Esophagus squamous epithelium (tissue), 5 donors: ENCODE measurements at places on chromosomes 11 and 22.

DNA sequence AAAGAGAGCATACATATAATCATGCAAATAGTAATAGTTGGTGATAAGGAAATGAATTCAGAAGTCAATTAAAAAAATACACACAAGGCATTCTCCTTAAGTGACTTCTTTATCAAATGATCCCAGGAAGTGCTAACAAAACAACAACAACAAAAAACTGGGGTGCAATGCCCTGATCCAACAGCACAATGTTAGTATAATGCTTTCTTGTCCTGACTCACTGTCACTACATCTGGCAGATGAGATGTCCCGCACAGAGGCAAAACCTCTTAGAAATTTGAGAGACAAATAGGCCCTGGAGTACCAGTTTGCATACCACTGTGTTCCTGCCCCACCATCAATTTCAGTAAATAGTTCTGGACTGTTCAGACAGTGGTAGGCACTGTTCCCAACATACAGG lies 11.0 kb upstream of the AMBRA1 start:
- no peak for DNase-seq

DNA sequence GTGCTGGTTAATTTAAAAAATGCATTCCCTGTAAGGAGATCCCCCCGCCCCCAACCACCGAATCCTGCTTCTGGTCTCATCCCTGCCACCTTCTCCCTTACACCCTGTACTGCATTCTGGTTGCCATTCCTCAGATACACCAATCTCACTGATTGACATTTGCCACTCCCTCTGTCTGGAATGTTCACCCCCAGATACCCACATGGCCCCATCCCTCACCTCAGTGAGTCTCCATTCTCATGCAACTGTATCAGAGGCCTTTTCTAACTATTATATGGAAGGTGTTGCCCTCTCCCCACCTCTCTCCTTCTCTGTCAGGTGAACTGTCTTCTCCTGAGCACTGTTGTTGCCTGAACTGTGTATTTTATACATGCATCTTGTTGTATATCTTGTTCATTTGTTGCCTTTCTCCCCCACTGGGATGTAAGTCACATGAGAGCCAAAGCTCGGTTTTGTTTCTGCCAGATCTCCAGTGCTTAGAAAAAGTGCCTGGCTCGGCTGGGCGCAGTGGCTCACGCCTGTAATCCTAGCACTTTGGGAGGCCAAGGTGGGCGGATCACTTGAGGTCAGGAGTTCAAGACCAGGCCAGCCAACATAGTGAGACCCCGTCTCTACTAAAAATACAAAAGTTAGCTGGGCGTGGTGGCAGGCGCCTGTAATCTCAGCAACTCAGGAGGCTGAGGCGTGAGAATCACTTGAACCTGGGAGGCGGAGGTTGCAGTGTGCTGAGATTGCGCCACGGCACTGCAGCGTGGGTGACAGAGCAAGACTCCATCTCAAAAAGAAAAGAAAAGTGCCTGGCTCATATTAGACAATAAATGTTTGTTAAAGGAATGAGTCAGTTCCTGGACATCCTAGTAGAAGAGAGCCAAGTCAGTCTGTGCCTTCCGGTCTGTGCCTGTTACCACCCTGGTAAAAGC lies 61.0 kb downstream of the TNRC6B start:
- no peak for DNase-seq

GRCh38 chr11:92765965-92766371 lies 203.5 kb upstream of the MTNR1B start:
- no peak for DNase-seq

- no peak for DNase-seq
Measured at GRCh38 chr22:20724676-20725454, 49.0 kb upstream of the SERPIND1 start.

DNA sequence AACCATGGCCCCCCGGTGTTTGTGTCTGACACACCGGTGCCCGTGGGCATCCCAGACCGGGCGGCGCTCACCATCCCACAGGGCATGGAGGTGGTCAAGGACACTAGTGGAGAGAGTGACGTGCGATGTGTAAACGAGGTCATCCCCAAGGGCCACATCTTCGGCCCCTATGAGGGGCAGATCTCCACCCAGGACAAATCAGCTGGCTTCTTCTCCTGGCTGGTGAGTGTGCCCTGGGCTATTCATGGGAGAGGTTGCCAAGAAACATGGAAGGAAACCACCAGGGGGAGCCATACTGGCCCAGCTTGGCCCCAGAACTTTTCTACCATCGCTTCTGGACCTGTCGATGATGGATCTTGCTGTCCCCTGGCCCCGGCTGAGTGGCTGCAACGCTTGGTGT lies 36.5 kb downstream of the PRDM11 start:
- no peak for DNase-seq

DNA sequence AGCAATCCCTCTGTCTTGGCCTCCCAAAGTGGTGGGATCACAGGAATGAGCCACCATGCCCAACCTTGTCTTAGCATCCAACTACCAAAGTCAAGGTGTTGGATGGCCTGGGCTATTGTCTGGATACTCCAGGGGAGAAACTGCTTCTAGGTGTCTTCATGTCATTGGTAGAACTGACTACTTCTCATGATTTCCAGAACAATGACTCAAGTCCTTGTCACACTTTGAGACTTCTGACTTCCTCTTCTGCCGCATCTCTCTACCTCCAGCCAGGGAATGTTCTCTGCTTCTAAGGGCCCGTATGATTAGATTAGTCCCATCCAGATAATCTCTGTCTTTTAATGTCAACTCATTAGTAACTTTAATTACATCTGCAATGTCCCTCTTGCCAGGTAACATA lies 30.6 kb downstream of the APOL6 start:
- DNase-seq, result no peak

DNA sequence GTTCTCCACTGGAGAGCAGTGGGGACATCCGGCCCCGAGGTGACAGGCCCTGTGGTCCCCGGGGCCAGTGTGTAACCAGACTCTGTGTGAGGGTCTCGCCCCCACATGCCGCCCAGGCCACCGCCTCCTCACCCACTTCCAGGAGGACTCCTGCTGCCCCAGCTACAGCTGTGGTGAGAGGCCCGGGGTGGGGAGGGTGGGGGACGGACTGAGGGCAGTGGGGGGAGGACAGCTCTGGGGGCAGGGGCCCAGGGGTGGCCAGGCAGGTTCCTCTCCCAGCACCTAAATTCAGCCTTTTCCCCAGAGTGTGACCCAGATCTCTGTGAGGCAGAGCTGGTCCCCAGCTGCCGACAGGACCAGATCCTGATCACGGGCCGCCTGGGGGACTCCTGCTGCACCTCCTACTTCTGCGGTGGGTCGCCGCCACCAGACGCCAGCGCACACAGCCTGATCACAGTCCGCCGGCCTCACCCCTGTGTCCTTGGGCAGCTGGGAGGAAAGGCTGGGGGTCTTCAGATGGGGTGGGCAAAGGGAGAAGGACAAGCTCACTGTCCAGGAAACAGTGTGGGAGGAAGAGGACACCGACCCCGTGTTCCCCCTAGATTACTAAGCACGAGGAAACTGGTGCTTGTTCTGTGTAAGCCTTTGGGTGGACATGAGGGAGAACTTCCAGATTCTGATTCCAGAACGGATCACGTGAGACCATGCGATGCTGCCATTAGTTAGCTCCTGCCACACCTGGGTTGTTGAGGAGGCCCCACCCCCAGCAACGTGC lies 84.4 kb upstream of the MYOD1 start:
- no peak for DNase-seq

- no peak for DNase-seq
Measured at GRCh38 chr11:126736682-126737572, 263.6 kb downstream of the KIRREL3 start.

- no peak for DNase-seq
Measured at GRCh38 chr11:45076761-45077160, 69.7 kb upstream of the PRDM11 start.

DNA sequence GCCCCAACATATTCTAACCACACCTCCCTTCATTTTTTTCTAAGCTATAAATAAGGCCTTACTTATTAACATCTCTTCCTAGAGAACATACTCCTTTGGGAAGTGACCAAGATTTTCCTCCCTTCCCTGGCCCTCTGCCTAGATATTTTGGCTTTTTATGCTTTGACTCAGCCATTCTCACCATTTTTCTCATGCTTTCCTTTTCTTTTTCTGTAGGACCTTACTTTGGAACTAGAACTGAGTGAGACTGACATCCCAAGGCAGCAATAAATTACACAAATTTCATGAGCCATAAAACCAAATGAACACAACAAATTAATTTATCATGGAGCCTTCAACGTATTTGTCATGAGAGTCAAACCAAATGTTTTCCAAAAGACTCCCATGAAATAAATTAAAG lies 142.7 kb upstream of the CTSC start:
- no peak for DNase-seq

- no peak for DNase-seq
Measured at GRCh38 chr11:32233276-32233675, 142.4 kb downstream of the RCN1 start.

DNA sequence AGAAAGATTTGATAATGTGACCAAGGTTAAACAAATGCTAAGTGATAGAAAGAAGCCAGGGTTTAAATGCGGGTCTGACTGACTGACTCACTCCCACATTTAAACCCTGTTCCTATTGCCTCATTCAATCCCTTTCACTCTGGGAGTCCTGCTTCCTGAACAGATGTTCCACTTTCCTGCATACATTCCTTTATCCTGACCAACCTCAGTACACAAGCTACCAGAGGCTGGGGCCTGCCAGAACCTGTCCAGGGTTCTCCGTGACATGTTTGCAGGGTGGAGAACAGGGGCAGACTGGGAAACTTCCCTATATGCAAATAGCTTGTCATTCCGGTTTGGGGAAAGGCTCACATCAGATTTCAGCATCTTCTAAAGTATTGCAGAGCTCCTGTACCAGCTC lies 3.0 kb upstream of the ANKK1 start:
- DNase-seq, result no peak

- no peak for DNase-seq
Measured at GRCh38 chr11:130144861-130145281, 14.7 kb upstream of the ST14 start.

DNA sequence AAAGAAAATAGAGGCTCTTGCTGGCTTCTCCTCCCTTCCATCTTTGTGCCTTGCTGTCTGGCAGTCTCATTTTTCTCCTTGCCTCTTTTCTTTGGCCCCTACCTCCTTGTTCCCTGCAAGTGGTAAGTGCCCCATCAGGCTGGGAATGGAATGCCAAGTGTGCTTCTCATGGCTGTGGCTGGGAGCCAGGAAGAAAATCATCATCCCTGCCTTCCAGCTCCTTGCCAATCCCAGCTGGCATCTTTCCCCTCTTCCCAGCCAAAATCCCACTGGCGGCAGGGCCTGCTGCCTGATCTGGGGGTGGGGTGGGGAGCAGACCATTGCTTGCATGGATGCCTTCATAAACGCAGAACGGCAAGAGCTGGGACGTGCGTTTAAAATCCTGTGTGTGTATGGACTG lies 27.0 kb upstream of the SLC25A18 start:
- no peak for DNase-seq

GRCh38 chr11:28702871-28703270 lies 594.7 kb downstream of the METTL15 start:
- no peak for DNase-seq

GRCh38 chr22:38271101-38271500 lies 1.7 kb downstream of the TMEM184B start:
- no peak for DNase-seq

DNA sequence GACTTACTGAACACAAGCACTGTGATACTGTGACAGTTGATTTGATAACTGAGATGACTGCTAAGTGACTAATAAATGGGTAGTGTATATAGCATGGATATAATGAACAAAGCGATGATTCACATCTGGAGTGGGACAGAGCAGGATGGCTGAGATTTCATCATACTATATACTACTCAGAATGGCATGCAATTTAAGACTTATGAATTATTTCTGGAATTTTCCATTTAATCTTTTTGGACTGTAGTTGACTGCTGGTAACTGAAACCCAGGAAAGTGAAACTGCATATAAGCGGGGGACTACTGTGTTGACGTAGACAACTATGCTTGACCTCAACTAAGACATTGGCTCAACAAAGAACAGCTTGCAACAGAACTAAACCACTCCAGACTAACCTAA lies 20.0 kb upstream of the NUCB2 start:
- DNase-seq, result no peak

GRCh38 chr11:35178067-35178805 lies 39.3 kb downstream of the CD44 start:
- DNase-seq, result no peak

DNA sequence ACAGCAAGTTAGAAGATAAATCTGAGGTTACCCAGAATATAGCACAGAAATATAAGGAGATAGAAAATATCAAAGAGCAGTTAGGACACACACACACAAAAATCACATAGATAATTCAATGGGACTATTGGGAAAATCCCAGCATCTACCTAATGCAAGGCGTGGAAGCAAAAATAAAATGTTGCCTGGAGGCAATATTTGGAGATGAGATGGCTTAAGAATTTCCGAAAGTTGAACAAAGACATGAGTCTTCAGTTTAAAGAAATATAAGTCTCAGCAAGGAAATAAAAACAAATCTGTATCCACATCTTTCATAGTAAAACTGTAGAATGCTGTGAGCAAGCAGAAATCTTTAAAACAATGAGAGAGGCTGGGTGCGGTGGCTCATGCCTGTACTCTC lies 29.5 kb upstream of the ACR start:
- DNase-seq, result no peak
